ENCODE measurements at places on chromosomes 2 and 18.

- DNase-seq: no peak
These were observed 175.1 kb downstream of the ACKR3 start for GRCh38 chr2:236744716-236745115.

DNA sequence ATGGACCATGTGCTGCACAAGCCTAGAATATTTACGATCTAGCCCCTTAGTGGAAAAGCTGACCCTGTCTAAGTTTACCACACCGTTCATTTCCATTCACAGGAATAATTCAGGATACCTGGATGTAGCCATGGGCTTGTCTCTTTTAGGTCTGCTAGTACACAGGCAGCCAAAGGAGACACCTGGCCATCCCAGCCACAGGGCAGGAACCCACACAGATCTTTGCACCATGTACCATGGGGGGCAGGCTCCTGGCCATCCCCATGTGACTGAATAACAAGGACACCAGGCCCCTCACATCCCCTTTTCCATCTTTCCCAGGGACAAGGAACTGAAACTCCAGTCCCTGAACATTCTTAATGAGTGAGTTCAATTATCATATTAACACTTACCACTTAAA is 467.3 kb upstream of the MYT1L start:
- DNase-seq: no peak

DNA sequence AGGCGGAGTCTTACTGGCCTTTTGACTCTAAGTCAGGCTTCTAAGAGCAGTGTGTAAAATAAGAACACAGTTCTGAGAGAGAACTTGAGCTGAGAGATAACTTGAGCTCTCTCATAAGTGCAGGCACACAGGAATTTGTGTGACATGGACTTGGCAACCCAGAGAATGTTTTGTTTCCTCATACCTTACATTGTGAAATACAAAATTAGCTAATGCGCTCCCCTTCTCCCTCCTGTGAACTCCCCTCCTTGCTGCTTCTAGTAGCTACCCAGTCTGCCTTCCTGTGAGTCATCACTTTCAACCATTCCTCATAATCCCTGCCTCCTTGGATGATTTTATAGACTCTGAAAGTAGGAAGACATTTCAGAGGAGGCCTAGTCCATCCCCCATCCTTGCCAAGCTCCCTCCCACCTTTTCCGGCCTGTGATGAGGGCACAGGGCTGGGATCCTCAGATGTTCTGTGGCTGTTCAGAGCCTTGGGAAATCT is 22.6 kb downstream of the FER1L5 start:
- no peak for DNase-seq

DNA sequence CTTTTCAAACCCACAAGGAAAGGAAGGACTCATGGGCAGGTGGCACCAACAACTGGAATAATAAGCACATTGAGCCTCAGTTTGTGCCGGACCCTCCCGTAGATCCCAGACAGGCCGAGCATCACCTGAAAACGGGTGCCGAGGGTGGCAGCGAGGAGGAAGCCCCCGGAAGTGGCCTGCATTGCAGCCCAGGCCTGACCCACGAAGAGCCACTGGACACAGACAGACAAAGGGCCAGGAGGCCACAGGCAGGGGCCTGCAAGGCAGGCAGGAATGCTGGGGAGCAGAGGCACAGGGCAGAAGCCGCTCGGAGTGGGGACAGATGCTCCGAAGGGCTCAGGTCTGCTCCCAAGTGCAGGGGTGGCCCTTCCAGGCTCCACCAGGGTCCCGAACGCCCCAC is 31.7 kb downstream of the MTERF4 start:
- no peak for DNase-seq

DNA sequence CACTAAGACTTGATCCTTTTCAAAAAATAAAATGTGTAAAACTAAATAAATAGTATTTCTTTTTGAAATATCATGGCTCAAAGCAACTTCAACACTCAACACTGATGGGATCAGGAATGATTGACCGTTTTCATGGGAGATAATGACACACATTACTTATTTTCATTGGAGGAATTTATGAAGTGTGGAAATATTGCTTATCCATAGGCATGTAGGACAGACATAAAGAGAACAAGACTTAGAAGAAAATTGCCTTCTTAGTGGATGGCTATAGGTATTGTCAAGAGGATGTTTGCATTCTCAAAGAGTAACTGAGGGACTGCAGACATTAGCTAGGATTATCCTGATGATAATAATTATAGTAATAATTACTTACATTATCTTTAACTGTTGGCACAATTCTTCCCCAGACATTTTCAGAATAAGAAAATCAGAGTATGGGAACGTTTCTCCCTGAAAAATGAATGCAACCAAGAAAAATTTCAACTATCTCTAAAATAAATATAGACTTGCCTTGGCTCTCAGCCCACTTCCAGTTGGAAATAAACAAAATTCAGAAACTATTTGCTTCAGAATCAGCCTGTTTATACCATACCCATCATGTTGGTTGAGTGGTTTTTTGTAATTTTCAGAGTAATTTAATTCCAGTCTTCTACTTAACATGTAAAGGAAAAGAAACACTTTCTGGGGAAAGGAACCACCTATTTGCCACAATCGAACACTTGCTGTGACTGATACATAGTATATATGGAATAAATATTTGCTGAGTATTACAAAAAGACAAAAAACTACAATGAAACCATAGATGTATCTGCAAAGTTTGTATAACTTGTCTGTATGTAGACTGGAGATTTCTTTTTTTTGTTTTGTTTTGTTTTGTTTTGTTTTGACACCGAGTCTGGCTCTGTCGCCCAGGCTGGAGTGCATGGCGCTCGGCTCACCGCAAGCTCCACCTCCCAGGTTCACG is 165.7 kb downstream of the TMX3 start:
- no peak for DNase-seq

- DNase-seq: no peak
These were observed 69.6 kb downstream of the MAPRE2 start for GRCh38 chr18:35110554-35111485.

GRCh38 chr2:54342603-54343002 is 86.6 kb upstream of the TSPYL6 start:
- no peak for DNase-seq

DNA sequence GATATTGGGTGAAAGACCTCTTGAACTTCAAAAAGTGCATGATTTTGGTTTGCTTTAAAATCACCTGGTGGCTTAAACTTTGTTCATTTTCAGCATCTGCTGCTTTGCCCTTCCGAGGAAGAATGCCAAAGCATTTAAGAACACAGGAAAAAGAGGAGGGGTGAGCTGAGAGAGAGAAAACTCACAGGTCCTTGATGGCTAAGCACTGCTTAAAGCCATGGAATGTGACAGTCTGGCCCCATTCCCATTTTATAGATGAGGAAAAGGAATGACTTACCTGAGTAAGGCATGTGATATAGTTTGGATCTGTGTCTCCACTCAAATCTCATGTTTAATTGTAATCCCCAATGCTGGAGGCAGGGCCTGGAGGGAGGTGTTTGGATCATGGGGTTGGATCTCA is 58.1 kb downstream of the KCNS3 start:
- DNase-seq: no peak

- no peak for DNase-seq
These were observed 82.7 kb downstream of the SCG2 start for GRCh38 chr2:223519471-223519870.

- DNase-seq: no peak
These were observed 215.9 kb upstream of the HDAC4 start for GRCh38 chr2:239616729-239617128.

- DNase-seq: no peak
These were observed 2.7 kb downstream of the NCOA1 start for GRCh38 chr2:24493713-24494112.

GRCh38 chr2:199223791-199224190 is 233.9 kb downstream of the SATB2 start:
- DNase-seq: no peak

- DNase-seq: no peak
These were observed 387.5 kb downstream of the SLC4A3 start for GRCh38 chr2:220014961-220015360.

- DNase-seq: no peak
These were observed 149.3 kb downstream of the FAM124B start for GRCh38 chr2:224252631-224253030.

- no peak for DNase-seq
These were observed 1640.1 kb upstream of the CELF4 start for GRCh38 chr18:39205565-39206195.

DNA sequence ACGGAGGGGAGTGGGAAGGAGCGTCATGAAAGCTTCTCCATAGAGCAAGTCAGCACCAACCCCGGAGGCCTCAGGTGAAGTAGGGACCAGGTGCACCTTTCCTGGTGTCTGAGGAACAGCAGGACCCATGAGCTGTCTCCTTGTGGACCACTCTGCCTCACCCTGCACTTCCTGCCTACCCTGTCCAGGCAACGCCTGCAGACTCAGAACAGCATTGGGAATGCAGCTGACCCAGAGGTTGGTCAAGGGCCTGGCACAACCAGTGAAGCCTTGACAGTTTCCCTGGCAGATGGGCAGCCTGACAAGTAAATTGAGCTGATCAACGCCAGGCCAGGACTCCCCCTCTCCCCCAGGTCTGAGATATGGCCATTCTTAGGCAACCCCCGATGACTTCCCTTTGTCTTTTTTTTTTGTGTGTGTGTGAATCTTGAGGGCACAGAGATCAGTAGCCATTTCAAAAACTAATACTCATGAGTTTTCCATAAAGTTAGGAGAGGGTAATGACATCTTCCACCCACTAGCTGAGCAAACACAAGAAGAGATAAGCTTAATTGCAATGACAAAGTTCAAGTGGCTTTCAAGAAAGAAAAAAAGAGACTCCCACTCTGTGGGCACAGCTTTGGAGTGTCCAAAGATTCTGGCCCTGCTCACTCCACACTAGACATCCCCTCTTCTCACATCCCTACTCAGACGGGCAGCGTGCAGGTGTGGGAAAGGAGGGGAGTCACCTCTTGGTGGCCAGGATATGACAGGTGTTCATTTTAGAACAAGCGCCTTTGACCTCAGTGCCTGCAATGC is 3.5 kb upstream of the FABP1 start:
- DNase-seq: no peak

- DNase-seq: no peak
These were observed 98.2 kb upstream of the SMAD2 start for GRCh38 chr18:48028696-48029095.

DNA sequence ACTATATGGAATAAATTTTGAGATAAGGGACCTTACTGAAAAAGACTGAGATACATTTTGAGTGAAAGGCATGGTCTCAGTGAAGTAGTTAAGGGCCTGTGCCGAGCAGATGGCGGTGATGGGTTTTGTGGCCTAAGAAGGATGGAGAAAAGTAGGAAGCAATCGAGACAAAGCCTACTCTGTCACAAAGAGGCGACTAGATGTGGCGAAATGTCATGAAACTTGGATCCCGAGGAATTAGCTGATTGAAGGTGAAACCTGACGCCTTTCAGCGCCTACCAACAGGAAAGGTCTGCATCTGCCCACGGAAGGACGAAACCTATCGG is 558 bp upstream of the CEP192 start:
- no peak for DNase-seq

- no peak for DNase-seq
These were observed 1.3 kb downstream of the TMEM163 start for GRCh38 chr2:134717286-134718022.

- no peak for DNase-seq
These were observed 473.9 kb upstream of the HS6ST1 start for GRCh38 chr2:128792476-128793054.

- DNase-seq: no peak
These were observed 107.6 kb upstream of the OTOS start for GRCh38 chr2:240247868-240248720.

- no peak for DNase-seq
These were observed 129.6 kb upstream of the COPS8 start for GRCh38 chr2:236956031-236956618.

DNA sequence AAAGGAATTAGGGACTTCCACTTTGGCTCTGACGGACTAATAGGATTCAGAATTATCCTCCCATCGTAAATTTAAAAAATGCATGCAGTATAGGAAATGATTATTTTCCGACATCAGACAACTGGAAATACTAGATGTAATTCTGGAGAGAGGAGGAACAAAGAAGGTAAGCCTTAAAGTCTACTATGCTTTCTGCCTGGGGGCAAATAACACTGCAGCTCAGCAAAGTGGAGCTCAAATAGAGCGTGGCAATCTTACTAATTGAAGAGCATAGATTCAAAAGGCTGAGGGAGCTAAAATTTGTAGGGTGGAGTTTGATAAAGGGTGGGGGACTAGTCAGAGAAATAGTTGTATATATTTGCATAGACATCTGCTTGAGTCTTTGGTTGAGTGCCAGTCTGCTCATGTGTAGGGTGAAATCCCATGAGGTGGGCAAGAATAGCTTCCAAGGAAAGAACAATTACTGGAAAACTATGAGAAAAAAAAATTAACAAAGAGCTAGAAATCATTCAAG is 23.8 kb downstream of the COPS8 start:
- no peak for DNase-seq

DNA sequence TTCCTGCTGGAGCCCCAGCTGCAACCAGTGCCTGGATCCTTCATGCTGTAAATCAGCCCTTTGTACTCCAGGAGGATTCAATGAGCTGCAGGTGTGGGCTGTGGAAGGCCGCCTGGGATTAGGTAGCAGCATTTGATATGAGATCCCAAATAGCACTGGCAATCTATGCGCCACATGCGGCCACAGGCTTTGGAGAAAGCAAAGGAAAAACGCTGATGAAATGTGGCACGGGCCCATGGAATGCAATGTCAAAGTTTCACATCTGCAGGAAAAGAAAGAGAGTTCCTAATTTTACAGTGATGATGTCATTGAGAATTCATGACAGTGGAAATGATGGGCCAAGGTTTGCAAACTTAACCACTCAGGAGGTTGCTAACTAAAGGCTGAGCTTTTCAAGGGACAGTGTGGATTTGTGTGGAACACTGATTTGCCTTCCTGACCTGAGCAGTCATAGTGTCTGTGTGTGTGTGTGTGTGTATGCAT is 216.4 kb upstream of the OSR1 start:
- DNase-seq: no peak

- no peak for DNase-seq
These were observed 24.7 kb upstream of the NT5C1B start for GRCh38 chr2:18614041-18614440.

GRCh38 chr2:234158812-234159211 is 108.3 kb downstream of the SPP2 start:
- no peak for DNase-seq

GRCh38 chr18:72935744-72936143 is 68.0 kb upstream of the NETO1 start:
- DNase-seq: no peak

DNA sequence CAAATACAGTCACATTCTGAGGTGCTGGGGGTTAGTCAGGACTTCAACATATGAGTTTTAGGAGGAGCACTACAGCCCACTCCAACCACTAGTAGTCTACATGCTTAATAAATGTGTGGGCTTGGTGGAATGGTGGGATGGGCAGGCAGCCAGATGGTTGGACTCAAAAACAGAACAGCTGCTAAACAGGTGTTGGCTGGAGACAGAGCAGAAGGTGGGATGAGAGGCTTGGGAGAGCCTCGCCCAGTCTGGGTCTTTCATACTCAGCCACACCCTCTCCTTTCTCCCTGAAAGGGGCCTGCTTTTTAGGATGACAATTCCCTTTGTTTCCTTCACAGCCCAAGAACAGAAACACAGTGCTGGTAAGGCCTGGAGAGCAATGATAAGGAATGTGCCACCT is 143.9 kb upstream of the KLHL29 start:
- DNase-seq: no peak

Measured in activated B cell treated with CpG ODN at 0.5 μM for 24 hours (primary cell).